ENCODE measurements at places on chromosomes 6 and 20.

GRCh38 chr6:38112181-38112580, 292.7 kb downstream of the ZFAND3 start:
- DNase-seq: no peak

- DNase-seq: no peak
These were observed 49.1 kb downstream of the NFATC2 start for GRCh38 chr20:51493346-51493791.

DNA sequence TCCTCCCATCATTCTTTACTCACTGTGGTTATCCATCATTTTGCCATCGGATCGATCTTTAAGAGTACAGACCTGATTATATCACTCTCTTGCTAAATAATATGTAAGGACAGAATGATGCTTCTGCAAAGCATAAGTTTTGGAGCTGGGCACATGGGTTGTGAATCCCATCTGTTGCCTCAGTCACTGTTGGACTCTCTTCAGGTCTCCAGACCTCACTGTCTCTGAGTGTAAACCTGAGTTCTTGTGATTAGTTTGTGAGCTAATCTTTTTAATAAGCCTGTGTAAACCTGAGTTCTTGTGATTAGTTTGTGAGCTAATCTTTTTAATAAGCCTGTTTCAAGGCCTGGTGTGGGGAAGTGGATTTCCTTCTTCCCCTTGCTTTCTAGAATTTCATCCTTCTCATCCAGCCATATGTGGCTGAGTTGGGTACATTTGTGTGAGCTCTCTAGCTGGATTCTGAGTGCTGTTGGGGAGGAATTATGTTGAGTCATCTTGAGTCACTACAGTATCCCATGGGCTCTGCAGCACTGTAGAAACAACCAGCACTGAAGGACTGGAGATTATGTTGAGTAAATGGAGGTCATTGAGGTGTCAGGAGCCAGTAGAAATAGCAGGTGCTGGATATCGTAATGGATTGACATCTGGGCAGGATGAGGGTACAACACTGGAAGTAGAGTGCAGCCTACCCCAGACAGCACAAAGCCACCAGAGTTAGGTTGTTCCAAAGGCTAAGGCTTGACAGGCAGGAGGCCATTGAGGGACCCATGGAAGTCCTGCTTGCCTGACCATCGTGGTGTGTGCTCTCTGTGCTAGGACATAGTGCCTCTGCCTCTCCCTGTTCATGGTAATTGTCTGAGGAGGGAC, 52.4 kb downstream of the SCAND1 start:
- no peak for DNase-seq

DNA sequence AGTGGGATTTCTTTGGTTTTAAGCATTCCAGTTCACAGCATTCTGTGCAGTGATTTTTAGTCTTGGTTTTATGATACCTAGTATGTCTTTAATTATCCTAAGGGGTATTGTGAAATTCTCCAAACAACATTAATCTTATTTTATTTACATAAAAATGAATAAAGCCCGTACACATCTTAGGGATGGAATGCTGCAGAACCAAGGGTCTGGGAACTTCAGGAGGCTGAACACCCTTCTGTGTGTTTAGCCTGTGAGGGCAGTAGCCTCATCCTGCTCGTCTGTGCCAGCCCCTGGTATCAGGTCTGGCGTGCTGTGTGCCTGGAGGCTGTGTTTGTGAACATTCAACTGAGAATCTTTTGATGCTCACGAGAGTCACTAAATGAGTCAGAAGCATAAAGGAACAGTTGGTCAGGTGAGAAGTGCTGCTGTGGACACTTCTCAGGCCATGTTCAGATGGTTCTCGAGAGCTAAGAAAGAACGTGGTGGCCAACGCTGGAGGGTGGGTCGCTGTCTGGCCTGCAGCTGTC, 25.2 kb upstream of the C20orf204 start:
- no peak for DNase-seq

DNA sequence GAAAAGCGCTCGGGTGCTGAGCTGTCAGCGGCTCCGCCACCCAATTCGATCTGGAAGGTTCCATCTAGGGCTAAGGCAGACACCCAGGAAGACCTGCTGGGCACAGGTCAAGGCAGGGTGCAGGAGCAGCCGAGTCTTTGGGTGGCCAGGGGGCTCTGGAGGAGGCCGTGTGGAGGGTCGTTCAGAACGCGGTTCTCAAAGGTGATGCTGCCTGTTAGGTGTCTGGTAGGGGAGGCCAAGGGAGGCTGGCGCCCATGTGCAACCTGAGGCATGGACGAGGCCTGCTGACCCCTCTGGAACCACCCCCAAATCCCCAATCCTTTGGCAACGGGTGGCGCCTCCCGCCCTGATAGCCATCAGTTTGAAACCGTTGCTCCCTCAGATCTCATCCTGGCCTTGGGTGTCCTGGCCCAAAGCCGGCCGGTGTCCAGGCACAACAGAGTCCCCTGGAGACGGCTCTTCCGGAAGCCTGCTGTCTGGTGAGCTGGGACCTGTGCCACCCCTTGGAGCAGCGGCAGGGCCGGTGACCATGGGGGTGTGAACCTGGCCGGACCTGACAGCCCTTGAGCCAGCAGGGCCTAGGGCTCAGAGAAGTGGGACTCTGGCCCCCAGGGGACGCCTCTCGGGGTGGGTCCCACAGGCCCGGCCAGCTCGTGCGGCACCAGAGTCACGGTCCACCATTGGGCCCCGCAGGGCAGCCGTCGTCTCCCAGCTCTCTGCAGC, 10.5 kb downstream of the SLC17A9 start:
- no peak for DNase-seq

- DNase-seq: peak; percentile 83
These were observed 92.1 kb downstream of the POPDC3 start for GRCh38 chr6:105087571-105088211.

- no peak for DNase-seq
These were observed 65.2 kb upstream of the PRND start for GRCh38 chr20:4656491-4656890.

- DNase-seq: no peak
These were observed 44.0 kb downstream of the B4GALT5 start for GRCh38 chr20:49669601-49670189.

DNA sequence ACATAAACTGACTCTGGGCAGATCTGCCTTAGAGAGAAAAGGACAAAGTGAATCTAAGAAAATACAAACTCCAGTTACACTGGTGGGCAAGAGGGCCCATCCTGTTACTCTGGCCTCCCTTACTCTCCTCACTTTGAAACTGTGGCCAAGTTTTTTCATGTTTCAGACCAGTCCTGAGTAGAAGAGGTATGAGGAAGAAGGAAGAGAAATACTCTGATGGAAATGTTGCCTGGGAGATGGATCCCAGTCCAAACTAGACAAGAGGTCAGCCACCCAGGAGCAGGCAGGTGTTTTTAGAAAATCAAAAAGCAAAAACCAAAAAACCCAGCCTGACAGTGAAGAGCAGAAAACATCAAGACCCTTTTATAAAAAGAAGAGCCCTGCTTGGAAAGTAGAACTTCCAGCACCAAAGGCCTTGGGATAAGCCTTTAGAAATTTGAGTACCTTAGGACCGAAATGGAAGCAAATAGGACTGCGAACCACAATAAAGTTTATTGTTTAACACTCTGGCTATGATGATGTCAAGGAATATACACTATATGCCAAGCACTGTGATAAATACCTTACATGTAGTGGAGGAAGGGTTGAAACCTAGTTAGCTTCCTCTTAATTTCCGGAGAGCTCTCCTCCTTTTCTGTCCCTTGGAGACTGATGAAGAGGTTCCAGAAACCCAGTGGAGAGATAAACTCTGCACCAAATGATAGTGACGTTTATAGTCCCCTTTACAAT, 123.1 kb downstream of the KLHL32 start:
- no peak for DNase-seq

GRCh38 chr6:946546-946945, 253.6 kb upstream of the EXOC2 start:
- no peak for DNase-seq

- DNase-seq: no peak
These were observed 364.7 kb upstream of the DEFB115 start for GRCh38 chr20:30892541-30893345.

- no peak for DNase-seq
These were observed 16.6 kb downstream of the NRSN2 start for GRCh38 chr20:363319-364078.

DNA sequence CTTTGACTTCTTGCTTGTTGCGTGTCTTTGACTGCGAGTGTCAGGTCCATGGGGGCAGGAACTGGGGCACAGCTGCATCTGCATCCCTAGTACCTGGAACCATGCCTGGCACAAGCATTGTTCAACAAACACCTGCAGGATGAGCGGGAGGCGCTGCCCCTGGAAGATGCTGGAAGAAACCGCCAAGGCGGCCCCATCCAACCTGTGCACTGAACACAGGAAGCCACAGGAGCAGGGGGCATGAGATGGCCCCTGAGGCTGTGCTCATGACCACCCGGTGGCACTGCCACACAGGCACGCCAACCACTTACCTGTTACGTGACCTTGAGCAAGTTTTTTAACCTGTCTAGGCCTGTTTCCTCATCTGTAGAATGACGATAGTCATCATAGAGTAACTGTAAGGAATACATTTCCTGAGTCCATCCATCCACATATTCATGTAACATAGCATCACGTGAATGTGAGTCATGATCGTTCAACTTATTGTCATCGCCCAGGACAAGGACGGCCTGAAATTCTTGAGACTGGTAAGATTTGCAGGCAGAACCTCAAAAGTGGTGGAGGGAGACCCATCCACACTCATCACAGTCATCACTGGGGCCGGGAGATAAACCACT, 374.2 kb downstream of the PREX1 start:
- no peak for DNase-seq

DNA sequence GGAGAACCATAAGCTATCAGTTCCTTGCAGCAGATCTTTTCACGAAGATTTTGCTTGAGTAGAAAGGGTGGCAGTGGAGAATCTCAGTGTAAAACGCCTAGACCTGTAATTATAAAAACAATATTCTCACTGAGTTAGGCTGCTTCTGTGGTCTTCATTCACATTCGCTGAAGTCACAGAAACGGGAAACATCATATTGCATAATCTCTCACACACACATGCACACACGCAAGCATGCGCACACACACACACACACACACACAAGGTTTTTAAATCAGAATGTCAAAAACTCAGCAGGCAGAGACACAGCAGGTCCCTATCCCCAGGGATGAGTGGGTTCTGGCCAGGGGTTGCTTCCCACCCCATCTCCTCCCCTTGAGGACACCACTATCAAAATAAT, 175.5 kb downstream of the ATXN1 start:
- DNase-seq: no peak

GRCh38 chr20:29689411-29690225, 1567.8 kb upstream of the DEFB115 start:
- DNase-seq: peak; percentile 91

DNA sequence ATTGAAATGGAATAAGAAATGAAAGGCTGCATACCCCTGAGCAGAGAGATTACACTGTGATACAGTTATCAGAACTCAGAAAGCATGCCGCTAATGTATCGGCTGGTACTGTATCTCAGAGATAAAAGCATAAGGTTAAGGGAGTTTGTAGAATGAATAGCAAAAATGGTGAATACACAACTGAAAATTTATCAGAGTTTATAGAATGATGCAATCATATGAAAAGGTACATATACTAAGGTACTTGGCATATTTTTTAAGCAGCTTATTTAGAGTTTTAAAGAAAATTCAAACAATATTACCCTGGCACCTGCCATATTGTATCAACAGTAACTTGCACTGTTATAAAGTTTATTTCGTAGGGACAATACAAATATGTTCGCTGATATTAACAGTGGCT, 364.0 kb downstream of the PHF3 start:
- no peak for DNase-seq

DNA sequence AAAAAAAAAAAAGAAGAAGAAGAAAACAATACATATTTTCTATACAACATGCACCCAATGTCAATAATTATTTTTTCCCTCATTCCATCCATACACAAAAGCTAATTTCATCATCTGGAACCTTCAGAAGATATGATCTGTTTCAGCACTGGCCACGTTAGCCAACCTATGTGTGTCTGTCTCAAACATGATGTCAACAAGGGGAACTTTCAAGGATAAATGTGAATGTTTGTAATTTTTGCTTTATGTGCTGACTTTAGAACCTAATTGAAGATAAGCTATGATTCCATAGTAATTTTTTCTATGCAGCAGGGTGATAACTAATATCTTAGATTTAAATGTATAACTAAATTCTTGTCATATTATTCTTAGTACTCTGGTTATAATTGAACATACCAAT, 37.9 kb downstream of the IPCEF1 start:
- DNase-seq: no peak

GRCh38 chr6:46949632-46950280, 28.0 kb upstream of the ADGRF5 start:
- DNase-seq: no peak

DNA sequence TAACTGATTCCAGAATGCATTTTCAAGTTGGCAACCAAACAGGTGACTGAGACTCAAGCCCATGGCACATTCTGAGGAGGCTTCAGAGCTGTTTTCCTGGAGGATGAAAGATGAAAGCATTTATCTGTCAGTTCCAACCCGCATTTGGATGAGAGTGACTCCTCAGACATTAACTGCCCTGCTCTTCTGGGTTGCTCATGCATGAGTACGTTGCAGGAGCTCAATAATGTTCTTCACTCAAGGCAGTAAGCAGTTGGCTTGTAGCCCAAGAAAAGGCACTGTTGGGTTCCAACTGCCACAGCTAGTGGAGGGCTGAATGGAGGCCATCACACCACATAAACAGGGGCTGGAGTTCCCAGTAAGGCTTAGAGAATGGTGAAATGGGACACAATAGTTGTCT, 155.3 kb downstream of the FUT9 start:
- no peak for DNase-seq

DNA sequence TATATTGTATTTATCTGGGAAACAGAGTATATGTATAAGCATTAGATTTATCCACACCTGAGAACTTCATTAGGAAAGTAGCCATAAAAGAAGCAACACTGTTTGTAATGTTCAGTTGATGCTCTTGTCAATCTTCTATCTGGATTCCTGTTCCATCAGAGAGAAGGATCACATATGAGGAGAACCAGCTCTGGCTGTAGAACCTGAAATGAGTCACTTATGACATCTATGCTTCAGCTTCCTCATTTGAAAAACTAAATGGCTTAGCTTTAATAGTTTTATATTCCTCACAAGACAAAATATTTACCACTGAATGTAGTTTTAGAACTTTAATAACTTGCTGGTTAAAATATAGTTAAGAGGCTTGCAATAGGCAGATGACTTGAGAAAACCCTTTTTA, 144.7 kb downstream of the TASP1 start:
- DNase-seq: no peak

GRCh38 chr6:118775381-118775780, 118.6 kb upstream of the ASF1A start:
- no peak for DNase-seq

DNA sequence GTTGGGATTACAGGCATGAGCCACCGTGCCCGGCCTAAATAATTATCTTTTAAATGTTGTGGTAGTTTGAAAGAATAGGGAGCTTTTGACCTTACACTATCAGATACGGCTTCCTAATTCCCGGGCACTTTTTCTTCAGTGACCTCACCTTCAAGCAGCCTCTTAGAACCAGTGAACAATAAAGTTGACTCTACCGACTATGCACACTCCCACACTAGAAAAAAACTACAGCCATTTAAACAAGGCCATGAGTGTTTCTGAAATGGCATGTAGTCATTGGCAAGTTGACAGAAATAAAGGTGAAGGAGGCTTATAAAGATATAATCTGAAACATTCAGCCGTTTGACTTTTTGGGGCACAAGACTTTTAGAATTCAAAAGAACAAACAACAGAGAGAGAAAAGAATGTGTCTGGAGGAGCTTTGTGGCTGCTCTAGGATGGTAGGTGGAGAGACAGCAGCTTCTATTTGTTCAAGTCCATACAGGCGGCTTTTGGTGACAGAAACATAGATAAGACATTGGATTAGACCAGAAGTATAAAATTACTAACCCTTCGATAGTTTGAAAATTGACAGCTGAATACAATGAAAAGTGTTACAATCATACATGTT, 75.2 kb downstream of the GJA1 start:
- DNase-seq: no peak

- DNase-seq: no peak
These were observed 150.9 kb downstream of the JARID2 start for GRCh38 chr6:15396808-15397207.
